ENCODE measurements at places on chromosomes 7 and 10.

DNA sequence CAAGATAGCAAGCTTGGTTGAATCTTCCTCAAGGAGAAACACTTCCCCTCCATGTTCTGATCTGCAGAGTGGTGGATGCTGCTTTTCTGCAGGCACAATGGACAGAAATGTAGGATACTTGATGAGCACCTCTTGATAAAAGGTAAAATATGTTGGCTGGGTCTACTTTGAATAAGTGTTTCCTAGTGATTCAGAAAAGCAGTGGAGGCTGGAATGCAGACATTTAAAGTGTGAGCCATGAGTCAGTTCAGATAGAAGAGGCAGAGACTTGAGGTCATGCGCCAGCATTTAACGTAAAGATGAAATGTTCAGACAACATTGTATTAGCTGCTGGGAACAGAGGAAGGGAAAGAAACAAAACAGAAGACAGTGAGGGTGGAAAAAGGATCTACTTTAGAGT, 403.1 kb downstream of the ADRA2A start:
- no peak for DNase-seq

GRCh38 chr10:86556532-86556931, 34.9 kb upstream of the WAPL start:
- DNase-seq, result no peak

- no peak for DNase-seq
These were observed 628.7 kb upstream of the AUTS2 start for GRCh38 chr7:68969571-68969970.

- DNase-seq, result no peak
These were observed 824.6 kb upstream of the IGFBP3 start for GRCh38 chr7:46745707-46746090.

GRCh38 chr10:124149189-124150042, 56.0 kb upstream of the CHST15 start:
- DNase-seq, result no peak

- DNase-seq, result no peak
These were observed 164.9 kb upstream of the INHBA start for GRCh38 chr7:41867639-41868280.

GRCh38 chr7:42914421-42915045, 2.7 kb upstream of the C7orf25 start:
- no peak for DNase-seq

- DNase-seq, result no peak
These were observed 28.7 kb downstream of the MGMT start for GRCh38 chr10:129495698-129496097.

DNA sequence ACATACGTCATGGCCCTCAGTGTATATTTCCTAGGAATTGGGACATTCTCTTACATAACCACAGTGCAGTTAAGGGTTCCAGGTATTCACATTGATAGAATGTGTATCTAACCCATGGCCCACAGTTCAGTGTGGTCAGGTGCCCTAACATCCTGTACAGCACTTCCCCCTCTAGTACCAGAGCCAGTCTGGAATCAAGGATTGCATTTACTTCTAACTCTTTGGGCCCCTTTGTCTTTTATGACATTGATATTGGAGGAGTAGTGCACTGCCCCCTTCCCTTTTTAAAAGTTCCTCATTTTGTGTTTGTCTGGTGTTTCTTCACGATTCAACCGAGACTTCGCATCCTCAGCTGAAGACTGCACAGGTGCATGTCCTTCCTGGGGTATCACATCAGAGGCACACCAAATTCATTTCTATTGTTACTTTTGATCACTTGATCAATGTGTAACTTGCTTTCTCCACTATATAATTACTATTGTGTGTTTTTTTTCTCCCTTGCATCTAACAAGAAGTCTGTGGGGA, 22.4 kb upstream of the NPFFR1 start:
- no peak for DNase-seq

- DNase-seq, result no peak
These were observed 18.5 kb downstream of the DLD start for GRCh38 chr7:107909445-107909844.

- no peak for DNase-seq
These were observed 666 bp downstream of the HNRNPF start for GRCh38 chr10:43408331-43408709.

GRCh38 chr10:95406651-95407280, 116.0 kb upstream of the PDLIM1 start:
- DNase-seq, result no peak

DNA sequence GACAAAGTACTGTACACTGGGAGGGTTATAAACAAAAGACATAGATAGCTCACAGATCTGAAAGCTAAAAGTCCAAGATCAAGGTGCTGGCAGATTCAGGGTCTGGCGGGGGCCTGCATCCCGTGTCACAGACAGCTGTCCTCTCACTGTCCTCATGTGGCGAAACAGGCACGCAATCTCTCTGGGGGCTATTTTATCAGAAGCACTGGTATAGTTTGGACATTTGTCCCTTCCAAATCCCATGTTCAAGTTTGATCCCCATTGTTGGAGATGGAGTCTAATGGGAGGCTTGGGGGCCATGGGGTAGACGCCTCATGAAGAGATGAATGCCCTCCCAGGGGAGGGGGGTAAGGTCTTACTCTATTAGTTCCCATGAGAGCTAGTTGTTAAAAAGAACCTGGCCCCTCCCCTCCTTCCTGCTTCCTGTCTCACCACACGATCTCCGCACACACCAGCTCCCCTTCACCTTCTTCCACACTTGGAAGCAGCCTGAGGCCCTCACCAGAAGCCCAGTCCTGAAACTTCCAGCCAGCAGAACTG, 72.5 kb upstream of the UCN3 start:
- DNase-seq, result no peak
